Fibroblast of mammary gland (primary cell): ENCODE measurements at places on chromosomes 1 and 21.

- no peak for DNase-seq
Observed at GRCh38 chr1:168053681-168054080, 83.0 kb downstream of the GPR161 start.

DNA sequence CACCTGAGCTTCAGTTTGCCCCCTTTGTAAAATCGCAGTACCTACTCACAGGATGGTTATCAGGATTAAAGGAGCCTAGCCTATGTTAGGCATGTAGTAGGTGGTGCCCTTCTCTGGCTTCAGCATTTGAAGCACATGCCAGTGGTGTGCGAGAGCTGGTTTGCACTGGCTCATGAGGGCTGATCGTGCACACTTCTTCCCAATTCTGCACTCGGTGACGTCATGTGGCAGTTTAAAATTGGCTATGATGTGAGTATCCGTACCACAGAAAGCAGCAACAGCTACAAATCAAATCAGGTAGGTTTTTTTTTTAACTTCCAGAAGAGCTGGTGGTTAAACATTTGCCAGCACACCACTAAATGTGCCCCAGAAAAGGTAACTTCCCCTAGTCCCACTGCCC, 13.5 kb downstream of the FOXO6 start:
- DNase-seq = no peak

DNA sequence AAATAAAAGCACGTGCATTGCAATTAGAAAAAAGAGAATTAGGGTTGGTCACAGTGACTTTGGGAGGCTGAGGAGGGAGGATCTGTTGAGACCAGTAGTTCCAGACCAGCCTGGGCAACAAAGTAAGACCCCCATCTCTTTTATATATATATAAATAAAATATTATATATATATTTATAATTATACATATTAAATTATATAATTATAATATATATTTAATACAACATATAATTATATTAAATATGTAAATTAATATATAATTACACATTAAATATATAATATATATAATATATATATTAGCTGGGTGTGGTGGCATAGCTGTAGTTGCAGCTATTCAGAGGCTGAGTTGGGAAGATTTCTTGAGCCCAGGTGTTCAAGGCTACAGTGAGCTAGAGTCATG, 23.2 kb downstream of the TMEM200B start:
- DNase-seq = no peak

DNA sequence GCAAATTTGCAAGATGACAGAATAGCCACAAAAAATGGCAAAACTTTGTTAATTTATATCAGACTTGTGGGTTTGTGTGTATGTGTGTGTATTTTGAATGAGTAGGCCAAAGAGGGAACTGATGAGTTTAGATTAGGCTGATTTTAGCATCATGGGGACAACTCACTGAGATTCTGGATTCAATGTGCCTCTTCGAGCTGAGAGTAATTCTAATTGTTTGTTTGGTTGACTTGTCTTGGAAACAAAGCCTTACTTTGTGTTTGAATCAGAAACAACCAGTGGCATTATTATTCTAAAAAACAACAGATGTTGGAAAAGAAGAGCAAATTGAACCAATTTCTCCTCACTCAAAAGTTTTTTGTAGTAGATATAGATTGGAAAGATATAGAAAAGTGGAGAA, 40.5 kb upstream of the C21orf91 start:
- no peak for DNase-seq

DNA sequence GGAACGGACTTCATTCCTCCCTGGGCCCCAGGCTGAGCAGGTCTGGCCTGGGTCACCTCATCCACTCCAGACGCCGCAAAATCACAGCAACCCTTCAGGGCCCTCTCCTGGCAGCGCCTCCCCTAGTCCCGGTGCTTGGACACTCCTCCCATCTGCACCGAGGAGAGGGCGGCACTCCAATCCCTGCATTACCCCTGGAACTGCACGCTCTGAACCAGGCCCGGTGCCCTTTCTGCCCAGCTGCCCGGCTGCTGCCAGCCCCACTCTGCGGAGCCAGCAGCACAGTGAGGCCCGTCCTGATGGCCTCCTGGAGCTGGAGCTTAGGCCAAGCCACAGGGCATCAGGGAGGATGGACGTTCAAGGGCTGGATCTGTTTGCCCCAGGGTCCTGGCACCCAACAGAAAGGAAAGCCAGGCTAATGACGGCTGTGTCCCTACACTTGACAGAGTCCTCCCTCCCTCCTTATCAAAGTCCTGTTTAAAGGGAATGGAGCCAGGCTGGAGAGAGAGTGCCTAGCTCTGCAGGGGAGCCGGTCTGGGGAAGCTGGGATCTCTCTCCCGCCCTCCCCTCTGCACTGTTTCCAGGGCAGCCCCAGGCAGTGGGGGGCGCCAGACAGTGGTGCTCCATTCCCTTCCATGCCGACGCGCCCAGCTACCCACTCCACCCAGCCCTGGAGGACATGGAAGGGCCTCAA, 12.7 kb downstream of the COL6A2 start:
- peak; percentile 39 for DNase-seq

GRCh38 chr1:239253032-239253431, 133.3 kb upstream of the CHRM3 start:
- DNase-seq = no peak

DNA sequence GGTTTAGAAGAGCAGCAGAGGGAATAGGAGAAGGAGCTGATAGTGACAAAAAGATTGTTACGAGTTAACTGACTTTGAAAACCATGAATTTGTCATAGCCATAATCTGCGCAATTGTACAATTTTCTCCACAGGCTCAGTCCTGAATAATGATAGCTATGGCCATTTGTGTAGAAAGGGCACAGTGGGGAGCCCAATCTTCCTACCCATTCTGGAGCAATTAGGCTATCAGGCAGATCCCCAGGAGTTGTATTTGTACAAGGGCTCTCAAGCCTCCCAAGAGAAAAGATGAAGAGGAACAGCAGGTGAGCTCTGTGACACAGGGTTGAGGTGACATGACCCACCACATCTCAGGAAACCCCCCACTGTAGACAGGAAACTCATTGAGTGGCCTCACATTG, 42.1 kb upstream of the SAMD13 start:
- DNase-seq = no peak

DNA sequence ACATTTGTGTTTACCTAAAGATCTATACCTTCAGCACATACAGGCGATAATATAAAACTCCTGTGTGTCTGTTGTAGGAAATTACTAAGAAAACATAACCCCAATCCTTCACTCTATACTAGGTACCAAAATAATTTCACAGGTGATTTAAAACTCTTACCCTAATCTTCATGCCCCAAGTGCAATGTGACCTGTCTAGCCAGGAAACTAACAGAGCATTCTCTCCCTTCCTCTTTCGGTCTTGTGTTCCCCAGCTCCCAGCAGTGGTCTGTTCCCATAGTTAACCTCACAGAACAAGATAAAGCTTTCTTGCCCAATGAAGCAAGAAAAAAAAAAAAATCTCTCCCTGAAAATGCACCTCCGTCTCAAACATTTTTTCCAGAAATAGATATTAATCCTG, 493.5 kb downstream of the DPYD start:
- DNase-seq = no peak

- DNase-seq = no peak
Observed at GRCh38 chr1:110074166-110074565, 3.7 kb upstream of the ALX3 start.

- DNase-seq = no peak
Observed at GRCh38 chr1:2909797-2910196, 108.3 kb upstream of the TTC34 start.

GRCh38 chr1:175131095-175131494, 61.5 kb downstream of the KIAA0040 start:
- DNase-seq = no peak

- no peak for DNase-seq
Observed at GRCh38 chr1:54397090-54397591, 9.1 kb downstream of the SSBP3 start.

DNA sequence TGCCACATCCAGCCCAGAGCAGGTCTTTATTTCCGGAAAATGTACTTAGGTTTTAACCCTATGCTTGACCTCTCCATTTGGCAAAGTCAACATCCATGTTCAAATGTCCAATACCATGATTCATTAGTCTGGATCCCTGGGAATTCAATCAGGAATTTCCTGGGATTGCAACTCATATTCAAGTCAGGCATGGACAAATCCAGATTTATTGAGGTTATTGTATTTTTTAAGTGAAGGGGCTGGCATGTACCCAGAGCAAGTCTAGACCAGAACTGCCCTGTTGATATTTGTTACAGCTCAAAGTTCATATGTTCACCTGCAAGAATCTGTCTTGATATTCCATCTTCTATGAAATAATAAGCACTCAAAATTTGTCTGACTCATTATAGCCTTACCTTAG, 521.1 kb downstream of the ADGRL2 start:
- DNase-seq = no peak

GRCh38 chr21:26782747-26783146, 62.5 kb downstream of the ADAMTS1 start:
- DNase-seq = no peak

GRCh38 chr1:43789604-43790550, 82.5 kb downstream of the ST3GAL3 start:
- DNase-seq = no peak

GRCh38 chr1:165551469-165551868, 7.7 kb downstream of the LRRC52 start:
- peak; percentile 9 for DNase-seq

DNA sequence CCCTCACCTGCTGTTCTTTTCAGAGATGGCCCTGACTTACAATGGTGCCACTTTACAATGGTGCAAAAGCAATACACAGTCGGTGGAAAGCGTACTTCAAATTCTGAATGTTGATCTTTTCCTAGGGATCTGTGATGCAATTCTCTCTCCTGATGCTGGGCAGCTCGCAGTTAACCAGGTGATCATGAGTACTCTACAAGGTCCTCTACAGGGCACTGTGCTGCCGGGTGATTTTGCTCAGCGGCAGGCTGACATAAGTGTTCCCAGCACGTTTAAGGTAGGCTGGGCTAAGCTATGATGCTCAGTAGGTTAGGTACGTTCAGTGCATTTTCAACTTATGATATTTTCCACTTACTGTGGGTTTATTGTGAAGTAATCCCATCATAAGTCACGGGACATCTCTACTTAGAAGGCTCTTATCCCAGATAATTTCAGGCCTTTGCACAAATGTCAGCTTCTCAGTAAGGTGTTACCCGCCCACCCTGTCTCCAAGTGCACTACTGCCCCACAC, 126.5 kb downstream of the KCNN3 start:
- no peak for DNase-seq

DNA sequence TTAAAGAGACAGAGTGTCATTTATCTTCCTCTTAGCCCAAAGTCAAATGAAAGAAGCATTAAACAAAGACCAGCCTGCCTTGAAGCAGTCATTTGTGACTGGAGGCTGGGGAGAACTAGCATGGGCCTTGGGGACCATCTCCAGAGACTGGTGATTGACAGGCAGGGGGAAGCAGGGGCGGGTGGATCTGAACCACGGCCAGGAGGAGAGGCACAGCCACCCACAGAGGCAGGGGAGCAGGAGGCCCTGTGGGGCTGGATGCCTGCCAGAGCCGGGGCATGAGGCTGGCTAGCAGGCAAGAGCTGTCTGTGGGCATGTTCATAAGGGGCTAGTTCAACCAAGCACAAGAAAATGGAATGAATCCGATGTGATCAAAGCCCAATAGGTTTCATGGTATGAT, 73.9 kb downstream of the PLXNA2 start:
- no peak for DNase-seq

DNA sequence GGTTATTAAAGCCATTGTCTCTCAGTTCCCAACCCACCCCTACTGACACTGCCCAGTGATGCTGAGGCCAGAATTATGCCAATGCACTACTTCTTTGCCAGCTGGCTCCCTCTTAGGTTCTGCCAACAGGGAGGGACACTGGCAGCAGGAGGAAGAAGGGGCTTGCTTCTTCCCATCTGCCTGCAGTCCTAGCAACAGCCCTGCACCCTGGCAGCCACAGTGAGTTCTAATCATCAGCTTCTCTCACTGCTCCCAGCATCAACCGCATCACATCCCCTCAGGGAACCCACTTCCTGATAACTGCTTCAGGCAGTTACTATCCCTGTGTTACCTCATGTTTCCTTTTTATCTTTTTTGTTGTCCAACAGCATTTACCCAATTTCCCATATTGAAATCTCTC, 86.2 kb downstream of the UBR4 start:
- no peak for DNase-seq

DNA sequence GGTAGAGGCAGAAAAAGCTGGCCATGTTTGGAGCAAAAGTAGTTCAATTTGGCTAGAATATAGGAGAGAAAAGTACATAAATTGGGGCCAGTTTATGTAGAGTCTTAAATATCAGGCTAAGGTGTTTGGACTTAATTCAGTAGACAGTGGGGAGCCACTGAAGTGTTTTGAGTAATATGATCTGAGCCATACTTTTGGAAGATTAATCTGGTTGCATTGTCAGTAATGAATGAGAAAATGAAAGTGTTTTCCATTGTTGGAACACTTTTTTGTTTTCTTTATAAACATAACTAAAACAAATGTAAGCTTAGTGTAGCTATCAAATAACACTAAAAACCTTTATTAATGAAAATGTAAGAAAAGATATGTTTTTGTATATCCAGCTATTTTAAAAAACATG, 42.1 kb downstream of the POU2F1 start:
- DNase-seq = no peak

DNA sequence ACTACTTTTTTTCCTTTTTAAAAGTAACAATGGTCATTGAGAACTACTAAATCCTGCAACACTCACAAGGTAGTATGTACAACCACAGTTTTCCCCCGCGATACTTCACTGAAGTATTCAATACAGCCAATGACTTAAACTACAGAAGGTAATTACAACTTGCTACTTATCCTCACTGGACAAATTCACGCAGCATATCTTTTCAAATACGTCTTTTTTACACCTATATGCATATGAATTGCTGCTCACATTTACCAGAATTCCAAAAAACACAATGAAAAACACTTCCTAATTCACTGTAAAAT, 12.4 kb downstream of the NRIP1 start:
- DNase-seq = no peak

DNA sequence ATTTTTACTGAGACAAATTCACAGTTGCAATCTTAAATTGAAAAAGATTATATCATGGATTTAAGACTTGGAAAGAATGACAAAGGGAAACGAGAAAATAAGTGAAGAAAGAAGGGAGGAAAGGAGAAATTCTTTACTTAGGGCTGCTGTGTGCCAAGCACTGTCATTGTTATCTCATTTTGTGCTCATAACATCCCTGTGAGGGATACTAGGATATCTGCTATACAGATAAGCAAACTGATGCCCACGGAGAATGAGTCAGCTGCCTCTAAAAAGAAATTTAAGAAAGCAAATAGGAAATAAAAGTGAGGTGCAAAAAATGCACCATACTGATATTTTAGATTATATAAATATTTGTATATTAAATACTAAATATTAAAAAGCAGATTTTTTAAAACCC, 183.6 kb upstream of the NR5A2 start:
- DNase-seq = no peak

- DNase-seq = no peak
Observed at GRCh38 chr1:203035111-203036000, 9.1 kb downstream of the PPFIA4 start.

DNA sequence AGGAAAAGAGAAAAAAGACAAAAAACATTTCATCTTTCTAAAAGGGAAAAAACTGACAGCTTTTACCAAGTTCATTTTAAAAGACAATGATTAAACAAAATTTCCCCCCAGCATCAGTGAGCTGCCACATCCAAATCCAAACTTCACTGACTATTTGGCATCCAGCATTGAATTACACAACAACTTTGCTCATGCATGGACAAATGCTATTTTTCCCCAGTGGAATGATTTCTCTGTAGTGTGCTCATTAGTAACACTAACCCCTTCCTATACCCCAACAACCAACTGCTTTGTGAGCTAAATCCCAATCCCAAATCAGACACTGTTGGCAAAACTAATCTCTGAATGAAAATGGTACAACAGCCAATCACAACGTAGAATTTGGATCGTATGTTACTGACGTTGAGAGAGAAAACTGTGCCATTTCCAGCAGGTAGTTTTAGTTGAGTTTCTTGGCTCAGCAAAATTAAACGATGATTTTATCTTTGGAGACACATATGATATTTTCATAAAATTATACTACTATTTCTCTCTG, 37.9 kb downstream of the PIK3R3 start:
- DNase-seq = peak; percentile 47
